Lung microvascular endothelial cell (primary cell): ENCODE measurements at places on chromosomes 1 and 21. TPM values are rescaled to one million over a fixed set of nuclear protein-coding genes. Genes with fewer than 3 reads are reported as not detected.

The S100A3 gene
- 0.20 and 2.8 TPM in 2 replicates for total RNA-seq

The VHLL gene
- 0.20 TPM in 1 of 2 replicates, not detected in the other for total RNA-seq

The LRRC38 gene
- 0.22 and 0.40 TPM in 2 replicates for total RNA-seq

The TNFSF18 gene
- total RNA-seq = 4.2 and 50.3 TPM in 2 replicates

The S100A14 gene
- 0.20 TPM in 1 of 2 replicates, not detected in the other for total RNA-seq

The MANEAL gene
- 0.65 and 1.6 TPM in 2 replicates for total RNA-seq

The CFHR2 gene
- not detected in 2 replicates for total RNA-seq

The WNT2B gene
- total RNA-seq = 0.44 and 0.79 TPM in 2 replicates
